ENCODE measurements at places on chromosomes 5 and 9.

DNA sequence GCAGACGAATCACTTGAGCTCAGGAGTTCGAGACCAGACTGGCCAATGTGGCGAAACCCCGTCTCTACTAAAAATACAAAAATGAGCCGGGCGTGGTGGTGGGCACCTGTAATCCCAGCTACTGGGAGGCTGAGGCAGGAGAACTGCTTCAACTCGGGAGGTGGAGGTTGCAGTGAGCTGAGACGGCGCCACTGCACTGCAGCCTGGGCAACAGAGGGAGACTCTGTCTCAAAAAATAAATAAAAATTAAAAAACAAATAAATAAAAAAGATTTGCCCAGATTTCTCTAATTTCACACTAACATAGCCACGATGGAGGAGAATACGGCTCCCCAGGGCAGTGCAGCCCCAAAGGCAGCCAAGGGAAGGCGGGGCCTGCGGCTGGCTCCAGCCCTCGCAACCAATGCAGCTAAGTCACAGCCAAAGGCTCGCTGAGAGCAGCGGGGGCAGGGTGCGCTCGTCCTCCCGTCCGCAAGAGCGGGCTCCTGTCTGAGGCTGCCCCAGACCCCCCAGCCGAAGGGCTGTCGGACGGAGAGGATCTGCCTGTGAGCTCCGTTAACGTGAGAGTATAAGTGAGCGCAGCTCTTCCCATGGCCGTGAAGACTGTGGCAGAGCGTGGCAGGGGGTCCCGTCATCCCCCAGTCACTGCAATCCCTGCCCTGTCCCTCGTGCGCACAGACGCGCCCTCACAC lies 43.5 kb downstream of the SLC12A7 start:
- DNase-seq: no peak

DNA sequence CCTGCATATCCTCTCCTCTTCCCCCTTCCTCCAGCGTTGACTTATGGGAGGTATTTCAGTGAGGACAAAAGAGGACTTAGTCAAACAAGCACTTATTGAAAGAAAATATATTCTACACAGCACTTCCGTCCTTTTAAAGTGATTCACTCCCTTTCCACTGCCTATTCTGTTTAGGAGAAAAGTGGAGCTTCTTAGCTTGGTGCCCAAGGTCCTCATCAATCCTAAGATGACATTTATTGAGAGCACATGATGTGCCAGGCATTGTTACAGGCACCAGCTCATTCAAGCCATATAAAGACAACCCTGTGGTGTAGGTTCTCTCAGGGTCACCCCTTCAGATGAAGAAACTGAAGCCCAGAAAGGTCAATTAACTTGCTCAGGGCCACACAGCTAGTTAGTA lies 95.9 kb downstream of the KCNIP1 start:
- DNase-seq: no peak

DNA sequence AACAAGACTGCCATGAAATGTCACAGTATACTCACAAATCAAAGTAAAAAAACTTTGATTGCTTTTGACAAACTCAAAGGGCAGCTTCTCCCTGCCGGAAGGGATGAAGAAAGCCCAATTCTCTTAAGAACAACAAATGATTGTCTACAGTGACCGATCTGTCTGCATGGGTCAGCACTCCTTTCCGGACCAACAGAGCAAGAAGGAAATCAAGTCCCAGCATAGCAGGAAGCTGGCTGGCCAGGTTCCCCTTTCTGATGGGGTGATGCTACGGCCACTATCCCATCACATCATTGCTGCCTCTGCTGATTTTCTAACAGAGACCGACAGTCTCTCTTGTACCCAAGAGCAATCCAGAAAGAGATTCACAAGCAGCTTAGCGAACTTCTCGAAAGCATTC lies 692 bp downstream of the C1QTNF3 start:
- DNase-seq: no peak

DNA sequence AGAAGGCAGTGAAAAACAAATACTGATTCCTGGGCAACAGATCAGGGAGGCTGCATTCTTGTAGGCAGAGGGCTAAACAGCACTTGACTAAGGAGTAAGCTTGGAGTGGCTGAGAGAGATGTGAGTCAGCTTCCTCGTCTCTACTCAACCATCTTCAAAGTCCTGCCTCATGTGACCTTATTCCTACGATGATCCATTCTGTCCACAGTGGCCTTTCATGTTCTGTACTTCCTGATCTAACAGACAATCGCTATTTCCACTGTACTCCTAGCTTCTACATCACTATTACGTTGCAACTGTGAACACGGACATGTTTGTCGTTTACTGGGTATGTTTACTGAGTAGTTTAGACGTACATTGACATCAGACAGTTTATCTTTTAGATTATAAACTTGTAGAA lies 365.4 kb downstream of the ARL15 start:
- no peak for DNase-seq

GRCh38 chr5:9156282-9156681 lies 389.6 kb downstream of the SEMA5A start:
- no peak for DNase-seq

DNA sequence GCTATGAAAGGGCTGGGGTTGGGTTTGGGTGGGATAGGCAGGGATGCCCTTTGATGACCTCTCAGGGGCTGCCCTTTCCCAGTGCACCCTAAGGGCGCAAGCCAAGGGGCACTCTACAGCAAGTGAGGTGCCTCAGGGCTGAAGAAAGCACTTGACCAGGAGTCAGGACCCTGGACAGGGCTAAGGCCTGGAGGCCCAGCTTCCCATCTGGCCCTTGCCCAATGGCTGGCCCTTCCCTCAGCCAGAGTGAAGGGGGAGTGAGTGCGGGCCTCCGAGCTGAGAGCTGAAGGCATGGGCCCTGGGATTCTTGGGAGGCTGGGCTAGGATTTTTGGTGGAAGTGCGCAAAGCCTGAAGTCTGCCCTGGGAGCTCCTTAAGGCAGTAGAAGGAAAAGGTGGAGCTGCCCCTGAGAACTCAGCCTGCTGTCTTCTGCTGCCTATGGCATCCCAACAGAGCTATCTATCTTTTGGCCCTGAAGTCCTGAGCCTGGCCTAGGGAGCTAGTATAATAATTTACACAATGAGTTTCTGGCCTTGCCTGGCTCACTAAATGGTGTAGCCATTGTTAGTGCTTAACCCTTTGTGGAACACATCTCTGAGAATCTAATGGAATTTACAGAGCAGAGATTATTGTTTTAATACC lies 16.4 kb downstream of the JADE2 start:
- peak; percentile 56 for DNase-seq

GRCh38 chr9:98935071-98935505 lies 8.6 kb upstream of the COL15A1 start:
- DNase-seq: no peak

DNA sequence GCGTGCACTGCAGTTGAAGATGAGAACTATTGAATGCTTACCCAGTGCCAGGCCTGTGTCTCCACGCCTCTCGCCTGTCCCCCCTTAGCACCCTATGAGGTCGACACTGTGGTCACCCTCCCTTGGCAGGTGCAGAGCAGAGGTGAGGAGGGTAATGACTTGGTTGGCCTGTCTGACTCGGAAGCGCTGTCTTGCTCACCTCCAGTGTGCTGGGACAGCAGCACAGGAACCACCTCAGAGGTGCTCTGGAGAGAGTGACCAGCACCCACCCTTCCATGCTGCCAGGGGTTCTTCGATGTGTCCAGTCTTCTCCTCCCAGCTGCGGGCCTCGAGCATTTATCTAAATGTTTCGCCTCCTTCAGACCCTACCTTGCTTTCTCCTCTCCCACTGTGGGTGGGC lies 178.3 kb upstream of the IRX2 start:
- DNase-seq: no peak

DNA sequence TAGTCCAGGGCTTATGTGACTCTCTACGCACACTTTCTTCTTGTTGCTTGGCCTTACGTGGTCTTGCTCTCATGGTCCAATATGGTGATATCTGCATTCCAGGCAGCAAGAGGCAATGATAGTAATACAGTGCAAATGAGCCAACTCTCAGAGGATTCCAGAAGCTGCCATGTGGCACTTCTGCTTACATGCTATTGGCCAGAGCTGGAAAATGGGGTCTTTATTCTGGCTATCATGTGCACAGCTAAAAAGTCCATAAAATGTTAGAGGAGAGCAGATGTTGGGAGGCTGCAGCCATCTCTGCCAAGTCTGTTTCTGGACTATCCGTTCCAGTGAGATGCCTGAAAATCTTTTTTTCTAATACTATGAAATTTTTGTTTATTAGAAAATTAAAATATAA lies 2.9 kb upstream of the SEPTIN8 start:
- no peak for DNase-seq

- DNase-seq: no peak
Observed at GRCh38 chr5:1916041-1917001, 33.6 kb upstream of the IRX4 start.

DNA sequence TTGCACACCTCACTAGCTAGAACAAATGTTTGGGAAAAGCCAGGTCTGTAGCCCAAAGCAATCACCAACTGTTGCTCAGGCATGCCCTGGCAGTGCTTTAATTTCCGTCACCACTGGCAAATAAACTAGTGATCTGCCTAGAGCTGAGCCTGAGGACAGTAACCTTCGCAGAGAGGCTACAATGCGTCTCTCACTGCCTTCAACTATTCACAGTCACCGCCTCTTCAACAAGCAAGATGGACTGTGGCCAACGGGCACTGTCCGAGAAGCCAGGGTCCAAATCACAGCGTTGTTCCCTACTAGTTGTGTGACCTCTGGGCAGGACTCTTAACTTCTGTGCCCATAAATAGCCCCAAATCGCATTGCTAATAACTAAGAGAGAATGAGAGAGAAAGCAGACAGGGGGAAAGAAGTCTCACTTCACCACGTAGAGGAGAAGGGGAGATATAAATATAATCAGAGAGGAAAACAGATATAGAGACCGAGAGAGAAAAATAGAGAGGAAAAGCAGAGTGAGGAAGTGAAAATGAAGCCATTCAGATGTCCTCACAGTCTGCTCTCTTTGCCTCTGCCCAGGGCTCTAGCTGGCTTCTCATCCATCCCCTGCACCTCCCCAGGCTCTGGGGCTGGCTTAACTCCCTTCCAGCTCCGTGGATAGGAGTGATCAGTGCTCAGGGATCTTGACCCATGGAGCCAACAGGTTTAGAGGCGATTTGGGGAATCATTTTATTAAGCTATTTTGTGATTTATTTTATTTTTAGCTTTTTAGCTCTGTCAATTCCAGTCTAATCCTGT lies 157.9 kb downstream of the ZDHHC21 start:
- no peak for DNase-seq
